ENCODE measurements at places on chromosomes 6 and 20. TPM values are rescaled to one million over a fixed set of nuclear protein-coding genes. Genes with fewer than 3 reads are reported as not detected.

The CDSN gene
- not detected for polyA plus RNA-seq

GRCh38 chr6:112988748-112989147, 641.6 kb downstream of the RFPL4B start:
- DNase-seq = no peak

The SNX9 gene
- 58.7 TPM for polyA plus RNA-seq

The CD93 gene
- 0.02 TPM for polyA plus RNA-seq

The APOM gene
- polyA plus RNA-seq = 2.8 TPM

All from AG04450 (cell line).